H1 (cell line): ENCODE measurements at places on chromosomes 1 and 21. TPM values are rescaled to one million over a fixed set of nuclear protein-coding genes. Genes with fewer than 3 reads are reported as not detected.

The DPM3 gene
- 44.8 and 49.3 TPM in 2 replicates for total RNA-seq

The OLFML2B gene
- total RNA-seq: 8.4 and 10.4 TPM in 2 replicates

The RAB13 gene
- 157 TPM in 2 replicates for total RNA-seq

The TMEM82 gene
- total RNA-seq: 0.21 and 0.32 TPM in 2 replicates

The IL23R gene
- not detected in 2 replicates for total RNA-seq

The GLMN gene
- 23.8 and 25.0 TPM in 2 replicates for total RNA-seq

The TMEM50A gene
- 92.3 and 98.6 TPM in 2 replicates for total RNA-seq

The CHI3L2 gene
- total RNA-seq: not detected in 2 replicates

- H3K27ac ChIP-seq: no peak overlapping the region
- H3K36me3 ChIP-seq: no peaks in the 10 kb centered on the region
- DNase-seq: no peak
- no peaks in the 10 kb centered on the region for H3K27me3 ChIP-seq
- no peak overlapping the region for H3K4me3 ChIP-seq
Observed at GRCh38 chr1:5887971-5888361, 104.3 kb downstream of the NPHP4 start.

DNA sequence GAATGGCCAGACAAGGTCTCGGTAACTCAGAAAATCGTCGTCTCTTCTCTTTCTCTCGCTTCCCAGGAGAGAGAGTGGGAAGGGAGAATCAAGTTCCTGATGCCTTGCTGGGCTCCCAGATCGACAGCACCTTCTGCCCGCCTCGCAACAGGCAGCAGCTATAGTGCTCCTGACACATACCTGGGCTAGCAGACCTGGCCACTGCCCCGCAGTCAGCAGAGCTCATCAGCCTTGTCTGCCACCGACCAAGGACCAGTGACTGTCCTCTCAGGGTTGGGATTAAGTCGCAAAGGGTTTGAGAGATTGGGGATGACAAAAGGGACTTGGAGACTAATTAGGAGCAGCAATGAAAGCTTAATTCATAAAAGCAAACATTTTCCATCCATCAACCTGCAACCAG is 4.1 kb downstream of the RUNX3 start:
- DNase-seq: no peak
- H3K27me3 ChIP-seq: peaks cover 45% of the 10 kb centered on the region
- no peaks in the 10 kb centered on the region for H3K36me3 ChIP-seq
- H3K4me1 ChIP-seq: peaks cover 26% of the 10 kb centered on the region

GRCh38 chr1:70675737-70676156 is 264.7 kb downstream of the CTH start:
- no peaks in the 10 kb centered on the region for H3K36me3 ChIP-seq
- DNase-seq: no peak
- no peak overlapping the region for H3K4me3 ChIP-seq
- H3K27ac ChIP-seq: no peak overlapping the region

DNA sequence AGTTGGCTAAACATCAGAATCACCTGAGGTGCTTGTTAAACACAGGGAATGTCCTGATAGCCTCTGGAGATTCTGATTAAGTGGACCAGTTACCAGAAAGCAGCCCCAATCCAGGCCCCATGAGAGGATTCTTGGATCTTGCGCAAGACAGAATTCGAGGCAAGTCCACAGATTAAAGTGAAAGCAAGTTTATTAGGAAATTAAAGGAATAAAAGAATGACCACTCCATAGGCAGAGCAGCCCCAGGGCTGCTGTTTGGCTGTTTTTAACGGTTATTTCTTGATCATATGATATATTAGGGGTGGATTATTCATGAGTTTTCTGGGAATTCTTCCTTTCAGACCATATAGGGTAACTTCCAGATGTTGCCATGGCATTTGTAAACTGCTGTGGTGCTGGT is 176.2 kb downstream of the ROR1 start:
- no peak overlapping the region for H3K27ac ChIP-seq
- no peaks in the 10 kb centered on the region; the same call in 1 of the 2 replicates for H3K4me1 ChIP-seq
- no peaks in the 10 kb centered on the region for H3K27me3 ChIP-seq
- no peak overlapping the region for H3K4me3 ChIP-seq
- H3K36me3 ChIP-seq: no peaks in the 10 kb centered on the region

GRCh38 chr1:164576291-164577271 is 17.6 kb downstream of the PBX1 start:
- peak overlapping the region; percentile 28; the same call in 1 of the 2 replicates for H3K27ac ChIP-seq
- H3K4me3 ChIP-seq: peak overlapping the region; percentile 25
- peaks cover 21% of the 10 kb centered on the region for H3K4me1 ChIP-seq
- DNase-seq: peak; percentile 68
- no peaks in the 10 kb centered on the region for H3K36me3 ChIP-seq
- H3K27me3 ChIP-seq: no peaks in the 10 kb centered on the region

- H3K4me1 ChIP-seq: no peaks in the 10 kb centered on the region; the same call in 1 of the 2 replicates
- H3K27me3 ChIP-seq: no peaks in the 10 kb centered on the region
- no peak overlapping the region for H3K27ac ChIP-seq
Observed at GRCh38 chr1:61160526-61160925, 78.2 kb downstream of the NFIA start.

GRCh38 chr1:193927550-193927949 is 741.1 kb upstream of the B3GALT2 start:
- no peak overlapping the region for H3K4me3 ChIP-seq
- no peaks in the 10 kb centered on the region for H3K27me3 ChIP-seq

GRCh38 chr1:174964261-174964971 is 35.3 kb upstream of the CACYBP start:
- no peak overlapping the region for H3K27ac ChIP-seq
- H3K27me3 ChIP-seq: no peaks in the 10 kb centered on the region
- H3K4me1 ChIP-seq: no peaks in the 10 kb centered on the region
- no peak overlapping the region for H3K4me3 ChIP-seq

- no peaks in the 10 kb centered on the region for H3K4me1 ChIP-seq
- DNase-seq: peak; percentile 71
- no peak overlapping the region for H3K27ac ChIP-seq
- H3K36me3 ChIP-seq: no peaks in the 10 kb centered on the region
Observed at GRCh38 chr1:157496121-157496526, 56.2 kb downstream of the FCRL5 start.

DNA sequence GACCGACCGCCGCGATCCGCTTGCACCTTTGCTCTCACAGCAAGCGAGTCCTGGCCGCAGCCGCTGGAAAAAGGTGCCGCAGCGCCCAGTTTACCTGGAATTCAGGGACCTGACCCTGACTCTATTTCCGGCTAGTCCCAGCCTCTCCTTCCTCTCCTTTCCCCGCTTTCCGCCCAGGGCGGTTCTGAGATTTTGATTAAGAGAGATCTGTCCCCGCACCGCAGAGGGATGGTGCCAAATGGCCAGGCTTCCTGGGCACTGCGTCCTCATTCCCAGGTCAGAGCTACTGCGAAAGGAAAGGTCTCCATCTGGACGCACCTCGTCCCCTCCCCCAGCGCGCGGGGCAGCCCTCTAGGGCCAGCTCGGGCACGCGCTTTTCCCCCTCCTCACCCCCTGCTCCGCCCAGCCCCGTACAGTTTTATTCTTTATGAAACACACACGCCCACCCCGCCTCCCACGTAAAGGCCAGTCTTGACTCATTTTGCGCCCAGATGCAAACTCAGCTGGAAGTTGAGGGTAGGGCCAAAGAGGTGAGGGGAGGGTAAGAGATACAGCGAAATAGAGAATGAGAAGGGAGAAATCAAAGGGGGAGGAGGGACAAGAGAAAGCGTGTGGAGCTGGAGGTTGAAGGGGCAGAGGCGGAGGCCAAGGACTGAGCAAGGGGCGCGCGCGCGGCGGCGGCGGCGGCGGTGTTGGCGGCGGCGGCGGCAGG is 411.8 kb upstream of the ESRRG start:
- H3K36me3 ChIP-seq: no peaks in the 10 kb centered on the region
- peaks cover 21% of the 10 kb centered on the region for H3K4me1 ChIP-seq
- DNase-seq: no peak

- no peak overlapping the region for H3K4me3 ChIP-seq
- no peak overlapping the region for H3K27ac ChIP-seq
- H3K36me3 ChIP-seq: no peaks in the 10 kb centered on the region
- H3K27me3 ChIP-seq: no peaks in the 10 kb centered on the region
- DNase-seq: no peak
- no peaks in the 10 kb centered on the region for H3K4me1 ChIP-seq
Observed at GRCh38 chr1:215551806-215552205, 15.3 kb upstream of the KCTD3 start.

DNA sequence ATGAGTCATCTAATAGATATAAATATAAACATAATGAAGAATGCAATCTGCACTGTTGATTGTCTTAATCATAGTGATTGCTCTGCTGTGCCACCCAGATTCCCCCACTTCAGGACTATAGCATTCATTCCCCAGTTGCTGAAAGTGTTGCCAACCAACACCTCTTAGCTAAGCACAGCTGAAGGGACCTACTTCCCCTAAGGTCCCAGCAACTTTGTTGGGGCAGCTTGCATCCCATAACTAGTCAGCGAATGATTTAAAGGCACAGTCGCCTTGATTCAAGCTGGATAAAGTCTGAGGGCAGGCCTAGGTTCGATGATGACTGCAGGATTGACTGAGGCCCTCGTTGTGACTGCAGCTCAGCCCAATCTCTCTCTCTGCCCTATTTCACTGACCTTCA is 14.3 kb upstream of the RGS1 start:
- no peaks in the 10 kb centered on the region for H3K27me3 ChIP-seq
- H3K4me1 ChIP-seq: no peaks in the 10 kb centered on the region
- no peaks in the 10 kb centered on the region for H3K36me3 ChIP-seq
- H3K27ac ChIP-seq: no peak overlapping the region
- no peak overlapping the region for H3K4me3 ChIP-seq

- no peak overlapping the region for H3K4me3 ChIP-seq
- DNase-seq: no peak
- no peaks in the 10 kb centered on the region for H3K4me1 ChIP-seq
- no peaks in the 10 kb centered on the region for H3K36me3 ChIP-seq
- no peak overlapping the region for H3K27ac ChIP-seq
- H3K27me3 ChIP-seq: no peaks in the 10 kb centered on the region
Observed at GRCh38 chr21:26939601-26940111, 27.2 kb downstream of the ADAMTS5 start.

DNA sequence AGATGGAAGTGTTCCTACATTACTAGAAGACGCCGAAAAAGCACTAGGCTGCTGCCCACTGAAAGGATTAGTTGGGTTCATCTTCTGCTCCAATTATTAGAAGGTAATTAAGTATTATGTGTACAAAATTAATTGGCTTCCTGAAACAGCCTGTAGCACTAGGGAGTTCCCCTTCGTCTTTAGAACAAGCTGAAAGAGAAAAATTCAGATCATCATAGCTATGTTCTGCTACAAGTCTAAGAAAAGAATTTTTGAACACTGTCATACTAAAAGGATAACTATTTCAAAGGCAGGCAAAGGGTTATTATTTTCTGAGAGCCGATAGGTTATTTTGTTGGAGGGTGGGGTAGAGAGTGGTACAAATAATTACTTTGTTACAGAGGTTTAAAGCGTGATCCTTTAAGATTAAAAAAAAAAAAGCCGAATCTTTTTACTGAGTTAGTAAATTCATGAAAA is at the start of gene MCM3AP:
TSS of gene MCM3AP (minus strand) at position 406 of the 456 bp plus-strand sequence. CDS start at position 81, 325 bp downstream.
- peak within 1 kb of the TSS; percentile 90 for H3K4me3 ChIP-seq
- peaks cover 30% of the 10 kb centered on the region for H3K36me3 ChIP-seq
- H3K27me3 ChIP-seq: no peaks in the 10 kb centered on the region
- H3K27ac ChIP-seq: peak within 1 kb of the TSS; percentile 82

- H3K4me1 ChIP-seq: no peaks in the 10 kb centered on the region
- no peak overlapping the region for H3K27ac ChIP-seq
- H3K4me3 ChIP-seq: no peak overlapping the region
- no peak for DNase-seq
- no peaks in the 10 kb centered on the region for H3K27me3 ChIP-seq
Observed at GRCh38 chr1:60969971-60970509, 112.3 kb upstream of the NFIA start.

- no peak overlapping the region for H3K4me3 ChIP-seq
- no peaks in the 10 kb centered on the region for H3K36me3 ChIP-seq
- H3K27ac ChIP-seq: no peak overlapping the region
- no peaks in the 10 kb centered on the region for H3K4me1 ChIP-seq
- no peaks in the 10 kb centered on the region for H3K27me3 ChIP-seq
Observed at GRCh38 chr21:34726627-34727337, 58.0 kb downstream of the CLIC6 start.

GRCh38 chr1:5576011-5576672 is 416.1 kb downstream of the NPHP4 start:
- H3K4me1 ChIP-seq: no peaks in the 10 kb centered on the region
- peak; percentile 7 for DNase-seq
- H3K4me3 ChIP-seq: no peak overlapping the region
- H3K27me3 ChIP-seq: no peaks in the 10 kb centered on the region
- H3K36me3 ChIP-seq: no peaks in the 10 kb centered on the region

GRCh38 chr1:226033582-226033981 is 28.9 kb upstream of the H3-3A start:
- DNase-seq: no peak
- no peaks in the 10 kb centered on the region for H3K27me3 ChIP-seq
- H3K4me3 ChIP-seq: no peak overlapping the region
- H3K4me1 ChIP-seq: no peaks in the 10 kb centered on the region
- H3K36me3 ChIP-seq: no peaks in the 10 kb centered on the region

DNA sequence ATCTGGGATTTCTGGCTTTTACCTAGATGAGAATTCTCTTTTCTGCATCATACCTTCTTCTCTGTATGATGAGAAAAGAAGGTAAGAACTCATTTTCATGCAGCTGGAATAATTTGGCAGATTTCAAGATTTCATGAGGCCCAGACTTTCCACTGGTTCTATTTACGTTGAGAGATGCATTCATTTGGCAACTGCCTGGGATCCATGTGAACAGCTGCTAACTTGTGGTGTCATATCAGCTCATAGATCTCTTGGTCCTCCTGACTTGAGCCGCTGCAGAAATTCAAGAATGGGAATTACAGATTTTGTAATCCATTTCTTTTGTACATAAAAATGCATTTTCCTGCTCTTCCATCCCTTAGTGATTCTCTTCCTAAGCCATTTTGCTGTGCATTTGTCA is 17.1 kb upstream of the C1orf87 start:
- no peak overlapping the region for H3K27ac ChIP-seq
- no peak overlapping the region for H3K4me3 ChIP-seq
- H3K27me3 ChIP-seq: no peaks in the 10 kb centered on the region
- H3K36me3 ChIP-seq: no peaks in the 10 kb centered on the region

- H3K27me3 ChIP-seq: no peaks in the 10 kb centered on the region
- no peak overlapping the region for H3K4me3 ChIP-seq
- no peak for DNase-seq
- H3K4me1 ChIP-seq: no peaks in the 10 kb centered on the region
- H3K36me3 ChIP-seq: peaks cover 5% of the 10 kb centered on the region; the same call in 1 of the 2 replicates
Observed at GRCh38 chr1:3482378-3482849, 27.9 kb downstream of the ARHGEF16 start.
